ENCODE measurements at places on chromosomes 11 and 22.

GRCh38 chr11:64631675-64632074 lies 40.7 kb downstream of the SLC22A12 start:
- no peak for DNase-seq

DNA sequence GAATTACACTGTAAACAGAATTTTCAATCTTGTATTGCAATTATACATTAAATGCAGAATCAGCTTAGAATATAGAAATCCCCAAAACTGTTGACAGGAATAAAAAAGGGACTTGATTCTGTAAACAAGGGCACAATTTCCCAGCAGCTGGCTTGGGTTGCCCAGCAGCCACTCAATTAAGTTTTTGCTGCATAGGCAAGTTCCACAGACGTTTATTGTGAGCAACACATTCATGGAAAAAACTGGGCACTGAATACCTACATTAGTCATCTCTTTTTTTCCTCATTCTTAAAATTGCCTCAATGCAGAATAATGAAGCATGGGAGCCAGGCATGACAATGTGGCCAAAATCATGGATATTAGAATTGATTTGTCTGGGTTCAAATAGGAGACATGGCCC lies 421.8 kb upstream of the ANO5 start:
- no peak for DNase-seq

- DNase-seq: no peak
Observed at GRCh38 chr11:130474637-130475400, 26.4 kb downstream of the ADAMTS15 start.

- no peak for DNase-seq
Observed at GRCh38 chr11:81970886-81971285, 762.8 kb downstream of the FAM181B start.

GRCh38 chr22:19874307-19875060 lies 19.8 kb upstream of the GNB1L start:
- DNase-seq: no peak

- DNase-seq: no peak
Observed at GRCh38 chr11:121059605-121060004, 35.7 kb downstream of the TBCEL start.

- no peak for DNase-seq
Observed at GRCh38 chr22:48703265-48703941, 1124.3 kb downstream of the BRD1 start.

GRCh38 chr11:130103296-130103814 lies 33.7 kb downstream of the APLP2 start:
- DNase-seq: no peak

GRCh38 chr22:25509374-25509791 lies 55.1 kb upstream of the GRK3 start:
- no peak for DNase-seq

All from iPS DF 19.7 (cell line).